NCI-H226 (cell line): ENCODE measurements at places on chromosomes 1 and 21.

- DNase-seq = no peak
These were observed 3.1 kb downstream of the CHD1L start for GRCh38 chr1:147245586-147246021.

GRCh38 chr21:32141318-32141633 lies 137.6 kb downstream of the MIS18A start:
- no peak for DNase-seq

DNA sequence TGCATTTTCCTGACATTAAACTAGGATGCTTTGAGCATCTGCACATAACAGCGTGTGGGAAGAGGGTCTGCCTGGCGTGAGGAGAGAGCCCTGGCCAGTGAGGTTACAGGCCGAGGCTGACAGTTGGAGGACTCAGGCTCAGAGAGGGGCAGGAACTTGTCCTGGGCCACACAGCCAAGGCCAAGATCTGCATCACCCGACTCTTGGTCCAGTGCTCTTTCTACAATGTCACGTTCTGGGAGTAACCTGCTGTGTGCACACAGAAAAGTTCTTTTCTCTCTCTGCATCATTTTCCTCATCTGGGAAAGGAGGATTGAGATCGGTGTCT lies 42.8 kb upstream of the RUNX3 start:
- DNase-seq = no peak

- no peak for DNase-seq
These were observed 630.0 kb upstream of the ADGRL2 start for GRCh38 chr1:81170721-81171120.

- no peak for DNase-seq
These were observed 35.6 kb upstream of the ATP1A1 start for GRCh38 chr1:116337398-116337797.

- no peak for DNase-seq
These were observed 40.7 kb downstream of the MIGA1 start for GRCh38 chr1:77820121-77820520.

DNA sequence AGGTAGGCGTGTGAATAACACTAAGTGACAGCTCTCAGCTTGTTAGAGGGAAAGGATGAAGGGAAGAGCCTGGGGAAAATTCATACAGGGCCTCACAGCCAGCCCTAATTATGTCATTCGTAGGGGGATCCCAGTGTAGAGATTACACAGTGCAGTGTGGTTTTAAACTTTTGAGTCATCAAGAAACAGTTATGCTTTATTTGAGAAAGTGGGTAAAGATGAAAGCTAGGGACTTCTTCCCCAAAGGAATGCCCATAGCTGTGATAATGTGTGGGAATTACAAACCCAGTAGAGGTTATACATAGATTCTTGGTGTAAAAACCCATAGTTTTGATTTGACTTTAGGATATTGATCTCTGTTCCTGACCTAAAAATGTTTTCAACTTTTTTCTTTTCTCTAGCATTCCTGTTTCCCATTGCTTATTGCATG lies 1.9 kb downstream of the TTF2 start:
- peak; percentile 80 for DNase-seq

DNA sequence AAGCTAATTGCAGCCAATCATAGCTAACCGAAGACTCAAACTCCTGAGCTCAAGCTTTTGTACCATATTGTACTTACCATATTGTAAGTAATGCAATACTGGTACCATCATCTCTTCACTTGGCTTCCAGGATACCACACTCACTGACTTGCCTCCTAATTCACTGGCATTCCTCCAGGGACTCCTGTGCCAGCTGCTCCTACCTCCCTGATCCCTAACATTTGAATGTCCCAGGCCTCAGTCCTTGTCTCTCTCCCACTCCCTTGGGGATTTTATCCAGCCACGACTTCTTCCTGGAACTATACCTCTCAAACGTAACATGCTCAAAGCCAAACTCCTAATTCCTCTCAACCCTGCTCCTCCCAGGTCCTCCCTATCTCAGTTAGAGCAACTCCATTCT lies 33.8 kb downstream of the USP48 start:
- DNase-seq = no peak

- DNase-seq = no peak
These were observed 82.6 kb upstream of the F3 start for GRCh38 chr1:94624203-94624602.

- no peak for DNase-seq
These were observed 70.3 kb upstream of the KLHDC7A start for GRCh38 chr1:18410407-18410806.

DNA sequence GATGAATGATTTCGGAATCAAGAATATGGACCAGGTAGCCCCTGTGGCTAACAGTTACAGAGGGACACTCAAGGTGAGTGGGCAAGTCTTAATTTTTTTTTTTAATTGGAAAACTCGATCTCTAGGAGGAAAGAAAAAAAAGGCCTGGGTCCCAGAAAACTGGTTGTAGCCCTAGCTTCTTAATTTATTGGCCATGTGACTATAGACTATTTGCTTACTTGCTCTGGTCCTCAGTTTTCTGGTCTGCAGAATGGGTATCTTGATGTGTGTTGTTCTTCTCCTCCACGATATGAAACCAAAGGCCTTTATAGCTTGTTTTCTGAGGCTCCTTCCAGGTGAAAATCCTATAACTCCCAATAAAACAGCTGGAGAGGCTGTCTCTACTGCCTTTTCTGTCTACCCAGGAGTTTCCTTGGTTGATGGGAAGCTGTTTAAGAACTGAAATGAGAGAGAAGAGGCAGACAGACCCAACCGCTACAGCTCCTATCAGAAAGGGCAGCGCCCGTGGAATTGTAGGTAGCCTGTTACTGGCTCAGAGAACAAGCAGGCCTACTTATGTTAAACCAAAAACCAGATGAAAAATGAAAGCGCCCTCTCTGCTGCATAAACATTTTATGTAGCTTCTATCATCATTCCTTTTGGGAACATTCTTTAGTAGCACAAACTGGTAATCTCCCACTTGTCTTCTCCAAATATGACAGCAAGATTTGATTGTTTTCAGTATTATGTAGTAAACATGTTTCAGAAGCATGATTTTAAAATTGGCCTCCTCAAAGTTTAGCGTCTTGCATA lies 4.5 kb downstream of the ETS2 start:
- no peak for DNase-seq

DNA sequence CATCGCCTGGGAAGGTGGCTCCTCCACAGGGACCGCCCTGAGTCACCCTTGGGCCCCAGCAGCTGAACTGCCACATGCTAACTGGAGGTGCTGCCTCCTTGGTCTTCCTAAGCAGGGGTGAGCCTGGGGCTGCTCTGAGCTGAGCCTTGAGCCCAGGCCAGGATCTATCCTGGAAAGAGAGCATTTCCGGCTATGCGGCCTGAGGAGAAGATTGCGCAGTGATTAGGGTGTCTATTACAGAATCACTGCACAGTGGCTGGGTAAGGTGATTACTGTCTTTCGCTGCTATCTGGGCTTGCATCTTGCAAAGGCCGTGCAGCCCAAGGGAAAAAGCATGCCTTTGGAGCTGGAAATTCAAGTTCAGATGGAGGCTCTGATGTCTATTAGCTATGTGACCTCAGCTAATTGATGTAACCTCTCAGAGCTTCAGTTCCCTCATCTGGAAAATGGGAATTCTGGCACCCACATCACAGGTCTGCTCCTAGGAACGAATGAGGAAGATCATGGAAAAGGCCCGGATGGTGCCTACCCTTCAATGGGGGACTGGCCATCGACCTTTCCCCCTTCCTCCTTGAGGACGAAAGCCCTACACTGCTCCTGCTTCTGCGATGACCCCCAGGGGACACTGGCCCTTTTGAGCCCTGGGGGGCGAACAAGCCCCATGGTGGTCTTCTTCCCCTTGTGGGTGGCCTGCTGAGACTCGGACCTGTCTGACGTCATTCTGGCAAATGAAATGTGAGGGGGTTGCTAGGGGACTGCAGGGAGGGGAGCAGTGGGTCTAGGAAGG lies 38.0 kb downstream of the GPR161 start:
- no peak for DNase-seq

GRCh38 chr1:34686531-34686930 lies 68.3 kb upstream of the GJB5 start:
- no peak for DNase-seq

GRCh38 chr1:41242342-41243078 lies 404 bp upstream of the SCMH1 start:
- no peak for DNase-seq

GRCh38 chr21:28725396-28725795 lies 267.3 kb downstream of the LTN1 start:
- no peak for DNase-seq

GRCh38 chr1:83967336-83967735 lies 31.6 kb downstream of the TTLL7 start:
- DNase-seq = no peak

- peak; percentile 93 for DNase-seq
These were observed 6.1 kb downstream of the IER5 start for GRCh38 chr1:181094416-181095212.

DNA sequence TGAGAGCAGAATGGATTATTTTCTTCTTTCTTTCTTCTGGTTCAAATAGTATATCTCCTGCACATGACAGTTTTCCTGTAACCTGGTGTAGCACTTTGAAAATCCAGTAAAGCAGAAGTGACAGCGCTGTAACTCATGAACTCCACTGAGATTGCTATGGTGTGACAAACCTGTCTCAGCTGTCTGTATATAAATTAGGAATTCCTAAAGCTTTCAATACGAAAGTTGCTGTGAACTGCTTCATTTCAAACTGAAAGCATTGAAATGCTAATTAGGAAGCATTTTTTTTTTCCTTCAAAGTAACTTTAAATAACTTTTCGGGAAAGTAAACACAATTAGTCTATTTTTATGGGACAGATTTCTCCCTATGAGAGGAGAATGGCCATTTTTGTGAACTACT lies 646.9 kb upstream of the ZP4 start:
- DNase-seq = no peak

DNA sequence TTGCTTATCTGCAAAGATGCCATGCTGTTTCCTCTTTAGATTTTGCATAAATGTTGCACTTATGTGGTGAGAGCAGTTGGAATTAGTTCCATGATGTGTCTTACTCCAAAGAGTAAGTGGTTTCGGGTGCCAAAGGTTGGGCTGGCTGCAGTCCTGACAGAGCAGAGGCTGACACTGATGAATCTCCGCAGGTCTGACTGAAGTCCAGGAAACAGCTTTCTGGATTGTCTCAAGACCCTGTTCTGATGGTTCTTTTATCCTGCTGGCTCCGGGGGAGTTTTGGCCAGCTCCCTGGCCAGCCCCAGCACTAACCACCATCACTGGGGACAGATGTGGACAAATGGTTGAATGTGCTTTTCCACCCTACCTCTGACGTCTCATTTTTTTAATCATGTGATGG lies 207.2 kb upstream of the KIAA0040 start:
- no peak for DNase-seq

GRCh38 chr1:23174426-23175110 lies 5.9 kb upstream of the LUZP1 start:
- no peak for DNase-seq

- DNase-seq = no peak
These were observed 35.1 kb downstream of the OLIG1 start for GRCh38 chr21:33105088-33105487.

DNA sequence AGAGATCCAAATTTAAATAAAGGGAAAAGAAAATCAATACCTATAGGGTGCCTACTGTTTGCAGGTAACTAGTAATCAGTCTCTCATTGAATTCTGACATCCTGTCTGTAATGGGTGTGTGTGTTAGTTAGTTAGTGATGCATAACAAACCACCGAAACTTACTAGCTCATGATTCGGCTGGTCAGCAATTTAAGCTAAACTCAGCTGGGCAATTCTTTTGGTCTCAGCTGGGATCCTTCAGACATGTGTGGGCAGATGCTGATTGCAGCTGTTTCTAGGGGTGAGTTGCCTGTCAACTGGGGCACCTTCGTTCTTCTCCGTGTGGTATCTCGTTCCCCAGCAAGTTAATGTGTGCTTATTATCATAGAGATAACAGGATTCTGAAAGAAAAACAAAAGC lies 40.2 kb upstream of the ZNF124 start:
- no peak for DNase-seq

- DNase-seq = no peak
These were observed 5.2 kb downstream of the BCAR3 start for GRCh38 chr1:93676427-93676826.

GRCh38 chr1:24589200-24589599 lies 33.3 kb downstream of the NCMAP start:
- DNase-seq = no peak

DNA sequence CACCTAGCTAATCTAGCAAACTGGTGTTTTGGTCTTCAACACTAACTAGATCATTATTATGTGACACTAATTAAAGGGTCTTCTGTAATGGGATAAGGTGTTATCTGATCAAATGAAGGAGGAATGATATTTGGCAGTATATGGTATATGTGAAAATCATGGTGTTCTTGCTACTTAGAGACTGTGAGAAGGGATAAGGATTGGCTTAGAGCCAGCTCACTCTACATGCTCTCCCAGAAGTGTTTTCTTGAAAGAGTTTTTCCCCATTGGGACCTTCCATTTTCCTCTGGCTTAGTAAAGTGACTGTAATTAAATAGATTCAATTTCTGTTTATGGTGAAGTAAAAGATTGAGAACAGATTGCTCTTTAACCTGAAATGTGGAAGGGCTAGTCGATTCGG lies 71.2 kb upstream of the RGL1 start:
- DNase-seq = no peak

- no peak for DNase-seq
These were observed 72.2 kb downstream of the PLEKHA6 start for GRCh38 chr1:204287466-204287891.
